Stimulated activated CD4-positive, alpha-beta T cell treated with anti-CD3 and anti-CD28 coated beads, TNF-alpha, amount 100 ng/mL, for 1 hour (primary cell): ENCODE measurements at places on chromosomes 12 and 14.

- no peak for DNase-seq
Observed at GRCh38 chr14:31992011-31992447, 85.1 kb upstream of the ARHGAP5 start.

DNA sequence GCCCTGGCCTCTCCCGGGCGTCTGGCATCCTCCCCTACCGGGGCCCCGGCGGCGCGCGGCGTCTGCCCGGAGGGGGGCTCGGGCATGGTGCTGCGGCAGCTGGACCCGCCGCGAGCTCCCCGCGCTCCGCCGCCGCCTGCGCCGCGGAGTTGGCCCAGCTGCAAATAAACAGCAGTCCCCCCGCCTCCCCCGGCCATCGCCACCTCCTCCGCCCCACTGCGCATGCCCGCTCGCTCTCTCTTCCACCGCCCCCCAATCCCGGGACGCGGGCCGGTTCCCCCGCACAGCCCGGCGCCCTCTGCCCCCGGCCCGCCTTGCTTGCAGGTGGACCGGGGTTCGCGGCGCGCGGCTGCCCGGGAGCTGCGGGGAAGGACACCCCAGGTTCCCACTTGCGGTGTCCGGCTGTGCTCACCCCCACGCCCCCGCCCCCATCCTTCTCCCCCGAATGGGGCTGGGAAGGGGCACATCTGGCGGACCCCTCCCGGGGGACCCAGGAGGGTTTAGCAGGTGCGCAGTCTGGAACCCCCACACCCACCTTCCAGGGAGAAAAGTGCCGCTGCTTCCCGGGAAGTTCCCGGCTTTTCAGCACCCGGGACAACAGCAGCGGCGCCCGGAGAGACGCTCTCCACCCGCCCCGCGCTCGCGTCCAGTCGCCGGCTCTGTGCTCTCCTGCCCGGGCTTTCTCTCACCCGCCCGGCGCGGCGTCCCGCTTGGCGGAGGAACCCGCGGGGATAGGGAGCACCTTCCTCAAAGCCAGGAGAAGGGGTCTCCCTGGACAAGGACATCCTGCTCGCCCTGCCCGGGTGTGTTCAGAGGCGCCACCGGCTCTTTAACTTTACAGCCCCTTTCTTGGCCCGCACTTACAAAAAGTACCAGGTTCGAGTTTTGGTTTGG, at the start of gene TMTC1:
Gene TMTC1, minus strand, starts transcription at position 170 of the 894 bp plus-strand sequence. CDS start 191 bp downstream, outside the sequence.
- DNase-seq: no peak

- DNase-seq: no peak
Observed at GRCh38 chr12:51848841-51849735, 570 bp upstream of the FIGNL2 start.

DNA sequence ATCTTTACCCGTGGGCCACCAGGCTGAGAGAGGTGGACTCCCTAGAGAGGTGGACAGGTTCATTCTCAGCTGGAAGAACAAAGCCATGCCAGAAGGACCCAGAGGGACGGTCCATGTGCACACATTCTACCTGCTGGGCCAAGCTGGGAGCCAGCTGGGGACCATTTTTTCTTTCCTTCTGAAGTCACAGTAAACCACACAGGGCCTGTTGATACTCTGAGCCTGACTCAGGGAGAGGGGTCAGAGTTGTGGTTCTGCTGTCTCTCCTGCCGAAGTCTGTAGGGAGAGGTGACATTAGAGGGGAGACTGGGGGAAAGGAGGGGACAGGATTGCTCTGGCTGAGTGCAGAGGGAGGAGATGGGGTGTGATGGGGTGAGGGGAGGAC, 148.6 kb downstream of the TSPAN9 start:
- no peak for DNase-seq

DNA sequence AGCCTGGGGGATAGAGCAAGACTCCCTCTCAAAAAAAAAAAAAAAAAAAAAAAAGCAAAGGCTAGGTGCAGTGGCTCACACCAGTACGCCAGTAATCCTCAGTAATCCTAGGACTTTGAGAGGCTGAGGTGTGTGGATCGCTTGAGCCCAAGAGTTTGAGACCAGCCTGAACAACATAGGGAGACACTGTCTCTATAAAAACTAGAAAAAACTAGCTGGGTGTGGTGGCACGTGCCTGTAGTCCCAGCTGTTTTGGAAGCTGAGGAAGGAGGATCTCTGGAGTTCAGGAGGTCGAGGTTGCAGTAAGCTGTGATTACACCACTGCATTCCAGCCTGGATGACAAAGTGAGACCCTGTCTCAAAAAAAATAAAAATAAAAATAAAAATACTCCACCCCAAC, 8.9 kb upstream of the RBM25 start:
- DNase-seq: no peak

GRCh38 chr14:98170575-98170974, 1101.4 kb downstream of the BCL11B start:
- no peak for DNase-seq

DNA sequence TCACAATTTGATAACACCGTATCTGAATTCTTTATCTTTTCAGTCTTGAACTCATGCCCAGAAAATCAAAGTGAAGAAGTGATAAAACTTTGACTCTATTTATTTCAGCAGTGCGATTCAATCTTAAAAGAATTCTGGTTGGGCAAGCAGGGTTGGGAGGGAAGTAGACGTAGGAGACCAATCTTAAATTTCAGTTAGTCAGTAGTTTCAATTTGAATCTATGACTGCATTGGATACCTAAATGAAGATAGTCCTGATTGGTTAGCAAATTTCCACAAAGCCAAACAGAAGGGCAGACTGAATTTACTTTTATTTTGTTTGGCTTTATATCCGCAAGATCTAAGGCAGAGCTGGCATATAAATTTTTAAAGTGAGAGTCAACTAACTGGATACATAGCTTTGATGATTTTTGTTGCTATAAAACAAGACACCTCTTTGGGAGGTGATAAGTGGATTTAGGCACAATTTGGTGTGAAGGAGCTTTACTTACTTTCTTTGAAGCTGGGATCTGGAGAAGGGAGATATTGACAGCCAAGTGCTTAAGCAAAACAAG, 2.6 kb downstream of the ACSS3 start:
- no peak for DNase-seq

- DNase-seq: no peak
Observed at GRCh38 chr14:51873221-51873893, 12.9 kb downstream of the GNG2 start.

GRCh38 chr12:51972849-51973273, 21.4 kb downstream of the ACVR1B start:
- no peak for DNase-seq

DNA sequence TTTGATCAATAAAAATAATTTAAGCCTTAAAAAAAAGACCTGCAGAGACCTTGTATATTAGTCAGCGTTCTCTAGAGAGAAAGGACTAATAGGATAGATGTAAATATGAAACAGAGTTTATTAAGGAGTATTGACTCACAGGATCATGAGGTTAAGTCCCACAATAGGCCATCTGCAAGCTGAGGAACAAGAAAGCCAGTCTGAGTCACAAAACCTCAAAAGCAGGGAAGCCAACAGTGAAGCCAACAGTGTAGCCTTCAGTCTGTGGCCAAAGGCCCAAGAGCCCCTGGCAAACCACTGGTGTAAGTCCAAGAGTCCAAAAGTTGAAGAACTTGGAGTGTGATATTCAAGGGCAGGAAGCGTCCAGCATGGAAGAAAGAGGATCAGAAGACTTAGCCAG, 66.3 kb downstream of the TBX5 start:
- DNase-seq: no peak

- DNase-seq: no peak
Observed at GRCh38 chr14:92384461-92385133, 61.6 kb downstream of the SLC24A4 start.

GRCh38 chr12:117679776-117680175, 289.0 kb downstream of the KSR2 start:
- DNase-seq: no peak

- no peak for DNase-seq
Observed at GRCh38 chr12:112418273-112418607, 507 bp upstream of the PTPN11 start.

GRCh38 chr12:105559310-105559709, 228.8 kb downstream of the C12orf75 start:
- DNase-seq: no peak

GRCh38 chr12:130016194-130016593, 112.4 kb upstream of the TMEM132D start:
- DNase-seq: no peak

- no peak for DNase-seq
Observed at GRCh38 chr12:123621101-123621500, 12.4 kb downstream of the EIF2B1 start.

DNA sequence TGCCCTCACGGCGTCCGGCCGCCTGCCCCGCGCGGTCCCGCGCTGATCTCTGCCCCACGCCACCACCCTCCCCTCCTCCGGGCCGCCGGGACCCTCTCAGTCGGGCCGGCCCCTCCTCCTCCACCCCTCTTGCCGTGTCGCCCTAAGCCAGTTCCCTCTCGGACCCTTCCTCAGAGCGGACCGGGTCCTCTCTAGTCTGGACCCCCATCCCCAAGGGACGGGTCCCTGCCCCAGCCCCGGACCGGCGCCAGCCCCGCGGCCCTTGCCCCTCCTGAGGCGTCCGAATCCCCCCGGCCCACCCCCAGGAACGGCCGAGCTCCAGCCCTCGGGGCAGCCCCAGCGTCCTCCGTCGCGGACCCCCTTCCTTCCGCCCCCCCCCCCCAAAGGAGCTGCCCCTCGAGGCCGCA, 485 bp downstream of the PPP4R4 start:
- DNase-seq: no peak
